Inflammatory macrophage (primary cell): ENCODE measurements at places on chromosomes 12 and 14.
A peak's percentile ranks its signal among the peaks of the same experiment; 100 is the strongest.

GRCh38 chr14:51155326-51155725 lies 60.4 kb upstream of the TRIM9 start:
- DNase-seq = no peak

GRCh38 chr12:46071335-46071734 lies 81.0 kb upstream of the SCAF11 start:
- no peak for DNase-seq

- DNase-seq = peak; percentile 44
Measured at GRCh38 chr12:93413064-93413463, 28.7 kb downstream of the UBE2N start.

GRCh38 chr12:2110127-2110526 lies 57.3 kb downstream of the CACNA1C start:
- no peak for DNase-seq

- peak; percentile 53 for DNase-seq
Measured at GRCh38 chr14:97543816-97544215, 746.6 kb downstream of the VRK1 start.

DNA sequence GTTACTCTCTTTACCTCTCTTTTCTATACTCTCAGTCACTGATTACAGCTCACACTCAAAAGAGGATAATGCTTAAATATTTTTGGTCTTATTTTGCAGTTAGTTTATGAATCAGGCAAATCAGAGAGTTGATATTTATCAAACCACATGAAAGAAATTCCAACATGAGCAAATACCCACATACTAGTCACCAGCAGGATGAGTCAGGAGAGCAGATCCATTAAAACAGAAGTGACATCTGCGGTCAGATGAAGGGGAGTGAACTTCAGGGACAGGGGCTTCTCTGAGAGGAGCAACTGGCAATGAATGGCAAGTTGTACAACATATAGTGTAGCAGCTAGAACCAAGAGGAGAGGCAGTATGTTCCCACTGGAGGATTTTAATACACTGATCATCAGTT lies 258.7 kb downstream of the SYT10 start:
- no peak for DNase-seq

DNA sequence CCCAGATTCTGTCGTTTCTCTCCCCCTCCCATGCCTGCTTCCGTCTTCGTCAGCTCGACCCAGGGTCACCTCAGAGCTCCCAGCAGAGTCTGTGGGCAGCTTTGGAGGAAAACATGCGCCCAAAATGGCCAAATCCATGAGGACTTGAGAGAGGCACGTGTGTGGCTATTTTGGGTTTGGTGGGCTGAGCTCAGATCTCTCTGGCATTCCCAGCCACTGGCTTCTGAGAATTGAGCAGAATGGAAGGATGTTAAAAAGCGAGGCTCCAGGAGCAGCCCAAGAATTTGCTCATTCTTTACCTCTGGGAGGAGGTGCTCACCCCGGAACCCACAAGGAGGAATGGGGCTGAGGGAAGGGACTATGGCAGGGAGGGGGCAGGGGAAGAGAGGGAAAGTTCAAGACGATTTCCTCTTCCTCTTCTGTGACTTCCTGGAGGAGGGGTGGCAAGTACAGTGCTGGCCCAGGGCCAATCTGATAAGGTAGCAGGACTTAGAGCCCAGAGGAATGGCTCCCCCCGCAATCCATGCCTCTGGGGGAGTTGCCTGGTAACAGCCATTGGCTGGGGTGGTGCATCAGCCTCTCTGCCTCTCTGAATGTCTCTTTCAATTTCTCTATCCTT lies 20.1 kb downstream of the TSPAN9 start:
- no peak for DNase-seq

- no peak for DNase-seq
Measured at GRCh38 chr12:42104087-42104486, 40.6 kb downstream of the GXYLT1 start.

DNA sequence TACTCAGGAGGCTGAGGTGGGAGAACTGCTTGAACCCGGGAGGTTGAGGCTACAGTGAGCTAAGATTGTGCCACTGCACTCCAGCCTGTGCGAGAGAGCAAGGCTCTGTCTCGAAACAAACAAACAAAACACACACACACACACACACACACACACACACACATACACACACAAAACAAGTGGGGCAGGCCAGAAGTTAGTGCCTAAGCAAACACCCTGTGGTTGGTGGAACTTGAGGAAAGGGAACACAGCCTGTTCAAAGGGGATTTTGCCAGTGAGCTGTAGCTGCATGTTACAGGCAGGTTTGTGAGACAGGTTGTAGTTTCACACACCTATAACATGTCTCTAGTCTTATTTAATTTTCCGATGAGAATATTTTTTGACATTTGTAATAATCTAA lies 175.3 kb upstream of the CLEC14A start:
- DNase-seq = no peak

- DNase-seq = no peak
Measured at GRCh38 chr14:95701846-95702221, 12.1 kb downstream of the TCL1A start.

DNA sequence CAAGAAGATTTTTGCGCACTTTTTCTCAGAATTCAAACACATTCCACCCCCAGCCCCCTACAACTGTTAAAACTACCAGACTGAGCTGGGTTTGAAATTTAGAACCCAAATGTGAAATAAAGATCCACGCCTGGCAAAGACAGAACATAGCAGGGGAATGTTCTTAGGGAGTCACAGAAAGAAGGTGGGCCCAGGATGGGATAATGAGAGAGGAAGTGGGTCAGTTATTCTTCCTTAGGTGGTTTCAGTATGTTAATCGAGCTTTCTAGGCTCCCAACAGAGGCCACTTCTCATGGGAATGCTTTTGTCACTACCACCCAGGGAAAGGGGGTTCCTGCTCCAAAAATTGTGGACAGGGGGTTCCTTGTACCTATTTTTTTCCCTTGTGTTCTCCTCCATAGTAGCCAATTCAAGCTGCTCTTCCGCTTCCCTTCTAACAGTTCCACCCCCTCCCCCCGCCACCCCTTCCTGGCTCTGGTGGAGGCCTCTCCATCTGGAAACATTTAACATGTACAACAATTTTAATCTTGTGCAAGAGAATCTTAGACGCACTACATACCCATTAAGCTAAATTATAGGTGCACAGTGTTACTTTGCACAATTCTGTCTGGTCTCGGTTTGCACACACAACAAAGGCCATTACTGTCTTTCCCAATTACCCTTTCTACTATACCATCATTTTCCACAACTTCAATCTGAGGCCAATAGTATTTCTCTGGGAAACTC lies 218.1 kb downstream of the MON2 start:
- DNase-seq = no peak

DNA sequence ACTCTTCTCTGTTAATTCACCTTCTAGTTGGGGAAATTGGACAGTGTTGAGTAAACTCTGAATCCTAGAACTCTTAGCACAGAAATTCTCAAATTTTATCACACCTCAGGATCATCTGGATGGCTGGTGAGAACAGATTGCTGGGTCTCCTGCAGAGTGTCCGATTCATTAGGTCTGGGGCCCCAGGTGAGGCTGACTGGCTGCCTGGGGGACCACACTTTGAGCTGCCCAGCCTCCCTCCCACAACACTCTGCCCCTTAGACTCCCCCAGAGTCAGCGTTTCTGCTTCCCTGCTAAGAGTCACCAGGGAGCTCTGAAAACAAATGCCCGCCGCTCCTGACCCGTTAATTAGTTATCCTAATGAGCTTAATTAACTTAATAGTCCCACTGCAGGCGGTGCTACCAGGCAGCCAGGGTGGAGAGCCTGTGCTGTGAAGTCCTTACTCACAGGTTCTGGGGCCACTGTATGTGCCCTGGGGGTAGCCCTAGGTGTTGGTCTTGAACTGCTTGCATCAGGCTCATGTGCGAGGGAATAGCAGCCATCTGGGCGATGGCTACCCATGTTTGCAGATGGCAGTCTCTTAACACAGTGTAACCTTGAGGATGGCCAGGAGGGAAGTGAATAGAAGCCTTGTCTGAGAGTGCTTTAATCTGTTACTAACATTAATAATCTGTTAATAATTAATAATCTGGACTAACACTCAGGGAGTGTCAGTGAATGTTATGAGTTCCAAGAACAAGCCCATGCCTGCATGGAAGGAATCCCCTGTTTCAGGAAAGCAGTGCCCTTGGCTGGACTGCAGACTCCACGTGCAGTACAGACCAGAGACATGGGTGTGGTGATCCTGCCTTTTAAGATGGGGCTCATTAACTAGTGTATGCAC lies 35.6 kb downstream of the AACS start:
- DNase-seq = no peak

GRCh38 chr14:95690815-95691214 lies 4.6 kb downstream of the TCL1B start:
- DNase-seq = no peak

DNA sequence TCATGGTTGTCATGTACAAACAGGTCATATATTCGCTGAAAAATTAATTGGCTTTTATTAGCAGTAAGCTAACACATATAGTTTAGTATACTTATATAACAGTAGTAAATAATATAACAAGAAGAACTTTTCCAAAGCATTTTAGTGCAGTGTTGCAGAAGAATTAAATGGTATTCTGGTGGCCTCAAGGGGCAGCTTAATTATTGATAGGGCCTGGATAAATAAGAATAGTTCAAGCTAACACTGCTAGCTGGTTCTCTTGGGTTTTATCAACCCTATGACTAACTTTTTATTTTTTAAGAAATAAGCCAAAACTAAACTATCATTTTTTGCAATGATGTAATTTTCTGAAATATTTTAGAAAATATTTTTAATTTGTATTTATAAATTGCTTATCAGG lies 152.1 kb downstream of the SRGAP1 start:
- no peak for DNase-seq
